ENCODE measurements at places on chromosomes 7 and 10.

GRCh38 chr10:76869931-76870330, 767.7 kb downstream of the KCNMA1 start:
- H3K27ac ChIP-seq = no peak overlapping the region
- H3K36me3 ChIP-seq = no peaks in the 10 kb centered on the region
- no peak for DNase-seq
- H3K27me3 ChIP-seq = no peaks in the 10 kb centered on the region
- peaks cover 5% of the 10 kb centered on the region for H3K4me1 ChIP-seq

DNA sequence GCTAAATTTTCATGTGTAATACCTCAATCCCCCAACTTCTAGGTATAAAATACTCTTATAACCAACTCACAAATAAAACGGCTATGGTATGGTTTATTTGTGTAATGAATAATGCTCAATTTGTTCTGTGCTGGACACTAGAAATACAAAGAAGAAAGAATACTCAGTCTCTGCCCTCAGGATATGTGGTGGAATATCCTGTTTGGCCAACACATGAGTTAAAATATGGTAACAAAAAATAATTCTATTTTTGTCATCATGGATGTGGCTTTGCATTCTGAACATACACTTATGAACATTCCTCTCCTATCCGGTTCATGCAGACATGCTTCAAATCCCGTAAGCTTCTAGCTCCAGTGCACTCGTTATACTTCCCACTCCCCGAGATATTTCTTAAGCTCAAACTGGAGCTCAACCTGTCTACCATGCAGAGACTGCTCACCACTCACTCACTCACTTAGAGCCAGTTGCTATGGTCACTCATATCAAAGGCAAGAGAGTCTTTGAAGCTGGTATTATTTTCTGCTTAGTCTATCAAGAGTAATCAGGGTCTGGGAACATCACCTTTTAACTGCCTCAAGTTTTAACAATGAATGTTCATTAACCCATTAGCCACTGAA, 53.8 kb upstream of the SLC16A12 start:
- no peaks in the 10 kb centered on the region for H3K36me3 ChIP-seq
- DNase-seq = no peak
- H3K27me3 ChIP-seq = no peaks in the 10 kb centered on the region
- no peak overlapping the region for H3K27ac ChIP-seq

DNA sequence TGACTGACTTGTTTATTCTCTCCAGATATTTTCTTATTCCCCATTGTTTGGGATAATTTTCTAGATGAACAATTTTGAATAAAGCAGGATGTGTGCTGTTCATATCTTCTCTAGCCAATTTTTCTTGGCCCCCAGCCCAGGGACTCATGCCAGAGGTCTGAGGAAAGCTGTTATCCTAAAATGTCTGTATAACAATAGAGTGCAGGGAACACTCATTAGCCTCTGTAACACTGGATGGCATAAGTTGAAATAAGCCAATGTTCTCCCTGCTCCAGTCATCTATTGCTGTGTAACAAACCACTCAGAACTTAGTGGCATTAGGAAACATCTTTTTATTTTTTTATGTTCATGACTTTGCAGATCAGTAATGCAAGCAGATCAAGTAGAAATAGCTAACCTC, 121.7 kb upstream of the TRIM24 start:
- no peak overlapping the region for H3K4me3 ChIP-seq
- H3K4me1 ChIP-seq = no peaks in the 10 kb centered on the region
- H3K27me3 ChIP-seq = no peaks in the 10 kb centered on the region

DNA sequence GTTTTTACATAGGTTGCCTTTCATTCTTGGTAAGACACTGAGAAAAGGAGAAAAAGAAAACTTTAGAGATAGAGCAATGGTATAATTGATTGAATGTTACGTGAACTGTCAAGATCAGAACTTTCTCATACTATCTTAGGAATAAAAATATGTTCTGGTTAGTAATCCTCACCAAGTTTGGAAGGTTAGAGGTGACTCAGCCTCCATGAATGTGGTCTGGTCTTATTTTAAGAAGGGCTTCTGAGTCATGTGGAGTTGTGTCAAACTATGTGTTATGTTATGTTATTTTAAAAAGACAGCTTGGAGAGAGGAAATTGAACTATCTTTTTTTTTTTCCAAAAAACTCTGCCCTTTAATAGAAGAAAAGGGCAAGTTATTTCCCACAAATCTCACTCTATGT, 458.6 kb upstream of the KLF6 start:
- peaks cover 23% of the 10 kb centered on the region for H3K4me1 ChIP-seq
- H3K27me3 ChIP-seq = no peaks in the 10 kb centered on the region
- no peaks in the 10 kb centered on the region for H3K36me3 ChIP-seq
- peak overlapping the region; percentile 75 for H3K27ac ChIP-seq
- no peak for DNase-seq
- peak overlapping the region; percentile 15 for H3K4me3 ChIP-seq

DNA sequence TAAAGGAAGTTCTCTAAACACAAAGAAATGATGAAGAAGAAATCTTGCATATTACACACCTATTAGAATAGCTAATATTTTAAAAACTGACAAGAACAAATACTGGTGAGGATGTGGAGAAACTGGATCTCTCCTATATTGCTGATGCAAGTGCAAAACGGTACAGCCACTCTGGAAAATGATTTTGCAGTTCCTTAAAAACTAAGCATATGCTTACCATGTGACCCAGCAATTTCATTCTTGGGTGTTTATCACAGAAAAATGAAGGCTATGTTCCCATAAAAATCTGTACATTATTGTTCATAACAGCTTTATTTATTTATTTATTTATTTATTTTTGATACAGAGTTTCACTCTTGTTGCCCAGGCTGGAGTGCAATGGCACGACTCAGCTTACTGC, 14.9 kb upstream of the PLEKHA1 start:
- H3K4me3 ChIP-seq = no peak overlapping the region
- H3K36me3 ChIP-seq = no peaks in the 10 kb centered on the region
- DNase-seq = no peak

DNA sequence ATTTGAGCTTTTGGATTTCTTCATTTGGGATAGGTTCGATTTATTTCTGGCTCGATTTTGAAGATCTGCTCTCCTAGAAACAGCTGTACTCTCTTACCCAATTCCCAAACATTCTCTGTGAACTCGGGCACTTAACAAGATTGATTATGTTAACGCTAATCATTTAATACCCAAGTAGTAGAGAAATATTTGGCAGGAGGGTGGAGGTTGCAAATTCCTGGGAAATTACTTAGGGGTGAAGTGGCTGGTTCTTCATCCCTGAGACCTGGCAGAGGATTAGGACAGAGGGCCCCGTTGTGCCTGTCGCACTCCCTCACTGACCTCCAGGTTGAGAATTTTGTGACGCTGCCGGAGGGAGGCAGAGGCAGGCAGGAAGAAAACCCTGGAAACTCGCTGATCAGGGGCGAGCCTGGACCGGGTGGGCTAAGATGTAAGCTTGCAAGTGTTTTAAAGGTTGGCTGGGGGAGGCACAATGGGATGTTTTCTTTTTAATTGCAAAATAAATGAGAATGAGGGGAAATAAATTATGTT, 182.6 kb downstream of the TCF7L2 start:
- no peaks in the 10 kb centered on the region for H3K36me3 ChIP-seq
- no peak overlapping the region for H3K4me3 ChIP-seq
- peak overlapping the region; percentile 40 for H3K27ac ChIP-seq
- H3K4me1 ChIP-seq = peaks cover 18% of the 10 kb centered on the region

DNA sequence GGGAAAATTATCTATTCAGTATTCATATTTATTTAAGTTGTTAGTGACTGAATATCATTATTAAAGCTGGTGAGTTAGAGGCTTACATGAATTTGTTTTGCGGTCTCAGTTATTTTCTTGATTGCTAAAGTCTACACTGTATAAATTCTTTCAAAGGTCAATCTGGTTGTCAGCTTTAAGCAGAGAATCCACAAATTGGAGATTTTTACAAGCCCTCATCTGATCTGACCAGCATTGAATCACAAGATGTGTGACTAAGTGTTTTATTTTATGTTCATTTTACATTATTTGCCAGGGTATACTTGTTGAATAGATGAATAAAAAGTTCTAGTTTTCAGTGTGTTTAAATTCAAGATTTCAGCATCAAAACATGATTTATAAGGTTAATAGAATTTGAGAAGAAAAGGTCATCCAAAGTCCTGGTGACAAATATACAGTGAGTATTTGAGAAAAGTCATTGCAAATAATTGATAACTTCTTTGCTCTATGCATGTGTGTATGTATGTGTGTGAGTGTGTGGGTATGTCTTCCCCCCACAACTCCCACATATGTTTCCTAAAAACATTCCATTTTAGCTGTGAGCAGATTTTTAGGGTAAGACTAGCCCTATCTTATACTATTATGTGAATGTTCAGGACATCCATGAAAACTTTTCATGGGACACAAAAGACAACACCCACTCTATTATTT, 4.4 kb downstream of the SEMA3A start:
- H3K27ac ChIP-seq = no peak overlapping the region
- no peaks in the 10 kb centered on the region for H3K27me3 ChIP-seq
- H3K36me3 ChIP-seq = no peaks in the 10 kb centered on the region
- H3K4me1 ChIP-seq = no peaks in the 10 kb centered on the region
- DNase-seq = no peak
- no peak overlapping the region for H3K4me3 ChIP-seq

Data from vagina (tissue), 2 donors.